Activated CD4-positive, alpha-beta T cell treated with anti-CD3 and anti-CD28 coated beads, Interleukin-2, amount 10 ng/mL, durations not matched to agents 7 days and 5 days (primary cell): ENCODE measurements at places on chromosomes 2 and 18. TPM values are rescaled to one million over a fixed set of nuclear protein-coding genes. Genes with fewer than 3 reads are reported as not detected.

DNA sequence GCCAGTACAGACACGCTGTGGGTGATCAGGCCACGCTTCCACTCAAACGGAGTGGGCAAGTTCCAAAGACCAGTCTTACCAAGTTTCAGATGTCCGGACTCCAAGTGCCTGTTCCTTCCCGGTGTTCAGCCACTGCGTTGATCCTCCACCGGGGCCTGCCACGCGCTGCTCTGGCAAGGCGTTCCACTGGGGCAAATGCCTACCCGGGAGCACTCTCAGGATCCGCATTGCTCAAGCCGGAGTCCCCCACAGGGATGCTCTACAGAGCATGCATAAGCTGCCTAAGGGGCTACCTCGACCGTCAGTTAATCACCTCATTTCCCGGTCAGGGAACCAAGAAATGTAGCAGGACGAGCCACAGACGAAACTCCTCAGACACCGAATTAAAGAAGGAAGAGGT lies 37.0 kb upstream of the CLASP1 start:
- no peak for DNase-seq

DNA sequence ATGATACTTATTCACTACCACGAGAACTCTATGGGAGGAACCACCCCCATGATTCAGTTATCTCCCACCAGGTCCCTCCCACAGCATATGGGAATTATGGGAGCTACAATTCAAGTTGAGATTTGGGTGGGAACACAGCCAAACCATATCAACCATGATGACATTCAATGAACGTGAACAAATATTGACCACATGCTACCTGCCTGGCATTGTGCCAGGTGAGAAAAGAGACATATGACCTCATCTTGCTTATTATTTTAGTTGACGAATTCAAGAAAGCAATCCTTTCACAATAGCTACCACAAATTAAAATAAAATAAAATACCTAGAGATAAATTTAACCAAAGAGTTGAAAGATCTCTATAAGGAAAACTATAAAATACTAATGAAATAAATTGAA lies 286.5 kb upstream of the CRIM1 start:
- no peak for DNase-seq

GRCh38 chr2:33058716-33059470 lies 112.1 kb downstream of the LTBP1 start:
- no peak for DNase-seq

DNA sequence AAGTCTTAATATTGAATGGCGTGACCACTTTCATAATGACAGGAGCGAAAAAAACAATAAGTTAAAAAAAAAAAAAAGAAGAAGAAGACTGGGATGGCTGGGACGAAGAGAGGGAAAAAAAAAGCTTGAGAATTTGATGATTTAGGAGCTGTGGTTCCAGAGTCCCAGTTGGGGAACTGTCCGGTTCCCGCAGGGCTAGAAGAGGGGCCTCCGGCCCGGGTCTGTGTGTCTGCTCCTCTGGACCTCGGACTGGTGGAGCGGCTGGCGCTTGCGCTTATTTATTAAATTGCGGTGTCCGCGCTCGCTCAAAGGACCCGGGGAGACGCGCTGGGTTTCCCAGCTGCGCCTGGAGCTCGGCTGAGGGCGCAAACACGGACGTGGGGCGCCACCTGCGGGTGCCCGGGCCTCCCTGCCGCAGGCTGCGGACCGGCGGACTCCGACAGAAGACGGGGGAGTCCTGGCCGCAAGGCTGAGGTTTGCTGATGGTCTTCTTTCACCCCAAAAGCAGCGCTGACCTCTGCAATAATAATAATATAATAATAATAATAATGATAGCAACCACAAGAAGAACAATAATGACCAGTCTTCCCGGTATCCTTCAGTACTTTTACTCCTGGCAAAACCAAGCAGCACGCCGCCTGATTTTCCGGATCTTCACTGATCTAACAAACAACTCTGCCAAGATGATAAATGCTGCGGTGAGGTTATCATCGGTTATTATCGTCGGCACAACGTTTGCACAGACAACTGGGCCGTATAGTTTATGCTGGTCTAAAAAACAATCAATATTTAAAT lies at the start of gene CBLN2:
Gene CBLN2 (minus strand): TSS at position 251 of the 795 bp plus-strand sequence. CDS start 2,182 bp downstream, outside the sequence.
- DNase-seq: peak; percentile 13

GRCh38 chr2:43459446-43460173 lies 136.2 kb downstream of the THADA start:
- DNase-seq: no peak

- DNase-seq: no peak
Observed at GRCh38 chr2:254241-254640, 9.6 kb downstream of the SH3YL1 start.

- no peak for DNase-seq
Observed at GRCh38 chr2:55995211-55995610, 71.6 kb upstream of the EFEMP1 start.

- DNase-seq: no peak
Observed at GRCh38 chr2:144682248-144682647, 162.3 kb upstream of the ZEB2 start.

- DNase-seq: no peak
Observed at GRCh38 chr2:3460156-3460555, 59.2 kb downstream of the ADI1 start.

DNA sequence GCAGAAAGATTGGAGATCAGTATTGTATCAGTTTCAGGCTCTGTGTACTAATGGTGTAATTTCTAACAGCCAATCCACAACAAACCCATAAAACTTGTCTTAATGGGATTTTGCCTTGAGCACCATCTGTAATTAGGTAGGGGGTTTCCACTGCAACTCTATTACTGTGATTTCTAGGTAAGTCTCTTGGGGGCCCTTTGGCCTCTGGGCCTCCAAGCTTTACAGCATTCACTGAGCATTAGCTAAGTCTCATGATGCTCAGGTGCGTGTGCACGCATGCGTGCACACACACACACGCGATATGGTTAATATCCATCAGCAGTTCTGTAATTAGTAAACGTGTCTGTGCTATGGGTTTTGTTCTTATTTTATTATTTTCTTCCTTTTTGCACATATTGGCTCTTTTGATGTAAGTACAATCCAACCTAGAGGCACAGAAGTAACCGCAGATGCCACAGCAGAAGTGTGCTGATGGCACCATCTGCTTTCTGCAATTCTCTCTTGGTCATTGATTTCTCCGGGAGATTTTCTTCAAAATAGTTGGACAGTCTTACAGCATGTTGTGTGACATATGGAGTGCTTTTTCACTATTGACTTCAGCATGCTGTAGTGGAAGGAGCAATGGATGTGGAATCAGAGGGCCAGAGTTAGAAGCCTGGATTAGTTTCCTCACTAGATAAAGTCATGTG lies 592.0 kb downstream of the LRRTM4 start:
- no peak for DNase-seq

DNA sequence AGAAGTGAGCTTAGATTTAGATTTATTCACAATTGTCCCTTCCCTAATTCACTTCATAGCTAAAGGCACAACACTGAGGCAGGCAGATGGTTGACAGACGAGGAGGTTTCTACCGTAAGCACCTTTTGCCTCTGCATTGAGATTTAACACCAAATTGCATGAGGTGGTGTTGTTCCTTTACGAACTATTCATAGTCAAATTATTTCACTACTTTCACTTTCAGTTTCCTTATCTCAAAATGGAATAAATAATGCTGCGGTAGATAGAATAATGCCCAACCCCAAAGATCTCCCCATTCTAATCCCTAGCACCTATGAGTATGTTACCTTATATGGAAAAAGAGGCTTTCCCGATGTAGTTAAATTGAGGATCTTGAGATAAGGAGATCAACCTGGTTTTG lies 58.9 kb upstream of the LINC00305 start:
- no peak for DNase-seq

DNA sequence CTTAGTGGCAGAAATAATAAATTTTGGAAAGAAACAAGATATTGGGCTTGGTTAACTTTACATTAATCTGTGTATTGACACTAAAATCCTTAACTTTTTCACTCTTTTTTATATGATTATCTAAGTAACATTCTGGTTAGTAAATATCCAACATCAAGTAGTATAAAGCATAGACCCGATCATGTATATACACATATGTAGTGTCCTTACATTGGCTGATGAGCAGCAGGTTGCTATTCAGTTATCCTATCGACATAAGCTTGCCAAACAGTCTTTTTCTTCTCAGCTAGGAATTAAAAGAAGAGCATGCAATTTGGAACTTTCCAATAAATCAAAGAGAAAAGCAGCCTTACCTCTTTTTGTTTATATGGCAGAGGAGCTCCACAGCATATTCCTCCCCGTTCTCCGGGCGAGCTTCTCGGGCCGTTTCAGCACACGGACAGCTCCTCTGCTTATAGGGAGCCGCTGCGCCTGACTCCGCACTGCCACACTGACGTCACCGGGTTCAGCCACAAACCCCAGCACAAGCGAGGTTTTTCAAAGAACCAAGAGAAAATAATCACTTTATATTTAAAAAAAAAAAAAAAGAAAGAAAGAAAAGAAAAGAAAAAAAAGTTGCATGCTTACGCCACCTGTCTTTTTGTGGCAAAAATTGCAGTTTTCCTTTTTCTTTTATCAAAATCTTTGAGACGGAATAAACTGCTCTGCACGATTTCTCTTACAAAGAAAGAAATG lies at the start of gene SCG2:
Gene SCG2 (minus strand): TSS at position 430 of the 735 bp plus-strand sequence. CDS start 3,079 bp downstream, outside the sequence.
- peak; percentile 47 for DNase-seq

- no peak for DNase-seq
Observed at GRCh38 chr2:187233811-187234210, 214.2 kb downstream of the CALCRL start.

- DNase-seq: no peak
Observed at GRCh38 chr2:54411801-54412354, 44.2 kb upstream of the SPTBN1 start.

DNA sequence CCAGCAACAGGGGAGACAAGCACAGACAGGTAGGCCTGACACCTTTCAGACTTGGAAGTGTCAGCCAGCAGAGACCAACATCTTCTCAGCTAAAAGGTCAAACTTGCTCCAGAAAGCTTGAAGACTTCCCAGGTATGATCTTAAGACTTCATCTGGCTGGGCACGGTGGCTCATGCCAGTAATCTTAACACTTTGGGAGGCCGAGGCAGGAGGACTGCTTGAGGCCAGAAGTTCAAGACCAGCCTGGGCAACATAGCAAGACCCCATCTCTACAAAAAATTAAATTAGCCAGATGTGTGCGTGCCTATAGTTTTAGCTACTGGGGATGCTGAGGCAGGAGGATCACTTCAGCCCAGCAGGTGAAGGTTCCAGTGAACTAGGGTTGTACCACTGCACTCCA lies 39.0 kb upstream of the SPRED2 start:
- no peak for DNase-seq

DNA sequence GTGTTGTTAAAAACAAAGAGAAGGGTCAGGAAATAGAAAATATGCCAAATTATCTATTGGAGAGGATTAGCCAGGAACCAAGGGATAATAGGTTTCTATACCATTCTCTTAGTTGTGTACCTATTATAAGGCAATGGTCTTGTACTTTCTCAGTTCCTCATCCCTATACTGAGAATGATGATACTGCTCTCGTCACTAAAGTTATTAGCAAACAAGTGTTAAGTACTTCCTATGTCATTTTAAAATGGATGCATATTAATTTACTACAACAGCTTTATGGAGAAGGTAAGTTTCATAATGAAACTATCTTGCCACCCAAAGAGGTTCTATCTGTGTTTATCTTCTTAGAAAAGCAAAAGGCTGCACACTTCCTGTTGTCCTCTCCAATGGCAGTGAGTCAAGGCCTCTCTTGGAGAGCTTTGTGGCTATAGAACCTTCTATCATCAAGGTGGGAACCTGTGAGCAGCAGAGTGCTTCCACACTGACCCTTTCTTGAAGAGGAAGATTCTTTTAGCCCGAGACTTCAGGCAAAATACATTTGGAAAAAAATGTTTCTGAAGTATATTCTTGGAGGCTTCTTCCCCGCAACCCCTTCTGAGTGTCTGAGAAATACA lies 460.7 kb upstream of the FANCL start:
- no peak for DNase-seq

GRCh38 chr18:9321736-9322135 lies 12.8 kb upstream of the TWSG1 start:
- DNase-seq: no peak

DNA sequence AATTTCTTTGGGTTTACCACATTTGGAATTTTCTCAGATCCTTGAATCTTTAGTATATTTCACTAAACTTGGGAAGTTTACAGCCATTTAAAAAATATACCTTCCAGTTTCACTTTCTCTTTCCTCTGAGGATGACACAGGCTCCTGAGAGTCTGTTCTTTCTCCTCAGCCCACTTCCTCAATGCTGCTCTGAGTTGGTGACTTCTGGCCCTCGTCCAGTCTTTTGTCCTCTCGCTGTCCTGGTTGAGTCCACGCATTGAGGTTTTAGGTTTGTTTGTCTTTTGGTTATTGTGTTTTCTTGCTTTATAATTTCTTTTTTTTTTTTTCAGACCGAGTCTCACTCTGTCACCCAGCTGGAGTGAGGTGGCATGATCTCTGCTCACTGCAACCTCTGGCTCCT lies 40.7 kb upstream of the GALR1 start:
- peak; percentile 46 for DNase-seq

- no peak for DNase-seq
Observed at GRCh38 chr18:60895181-60895580, 438.0 kb upstream of the CDH20 start.

DNA sequence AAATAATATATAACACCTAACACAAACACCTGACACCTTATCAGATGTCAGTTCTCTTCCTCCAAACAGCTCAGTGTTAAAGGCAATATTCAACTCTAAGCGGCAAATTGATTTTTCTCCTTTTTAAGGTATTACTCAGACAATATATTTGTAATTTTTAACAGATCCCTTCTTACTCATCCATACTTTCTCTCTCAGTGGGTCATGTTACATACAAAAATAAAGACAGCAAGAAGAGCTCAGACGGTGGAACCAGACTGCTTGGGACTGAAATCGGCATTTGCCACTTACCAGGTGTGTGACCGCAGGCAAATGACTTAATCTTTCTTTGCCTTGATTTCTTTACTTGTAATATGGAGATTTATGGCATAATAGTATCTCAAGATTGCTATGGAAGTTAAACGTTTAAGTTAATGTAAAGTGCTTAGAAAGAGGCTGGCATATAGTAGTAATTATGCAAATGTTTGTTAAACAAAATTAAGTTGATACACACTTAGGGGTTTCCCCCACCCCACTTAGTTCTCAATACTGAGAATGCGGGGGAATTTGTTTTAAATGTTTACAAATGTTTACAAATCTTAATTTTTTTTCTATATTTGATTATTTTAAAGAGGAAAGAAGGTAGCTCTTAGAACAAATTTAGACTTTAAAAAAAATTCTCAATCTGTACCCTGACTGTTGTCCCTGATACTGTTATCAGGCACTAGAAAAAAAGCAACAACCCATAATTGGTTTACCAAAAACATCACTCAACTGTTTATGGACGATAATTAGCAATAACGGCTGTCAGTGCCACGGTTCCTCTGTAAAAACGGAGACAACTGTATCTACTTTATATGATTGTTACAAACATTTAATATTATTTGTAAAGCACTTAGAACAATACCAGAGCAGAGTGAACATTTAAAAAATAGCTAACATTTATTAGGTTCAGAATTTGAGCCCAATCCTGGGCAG lies 25.6 kb downstream of the MAP3K2 start:
- no peak for DNase-seq

GRCh38 chr18:4172196-4173100 lies 282.7 kb downstream of the DLGAP1 start:
- DNase-seq: no peak

The SLC4A3 gene
- total RNA-seq: not detected

The XDH gene
- total RNA-seq: 0.17 TPM

The FAHD2A gene
- total RNA-seq: 35.9 TPM

The CPO gene
- not detected for total RNA-seq

The NETO1 gene
- not detected for total RNA-seq

The ACTR3 gene
- 600 TPM for total RNA-seq

The OTX1 gene
- total RNA-seq: not detected

The CNDP1 gene
- total RNA-seq: not detected

The ATP8B1 gene
- total RNA-seq: not detected

The TLX2 gene
- total RNA-seq: 0.40 TPM

The LINC00305 gene
- total RNA-seq: not detected

The OXER1 gene
- total RNA-seq: not detected

The NAT8 gene
- total RNA-seq: not detected

The TGOLN2 gene
- total RNA-seq: 130 TPM
